Fibroblast of the aortic adventitia (primary cell): ENCODE measurements at places on chromosomes 11 and 22. TPM values are rescaled to one million over a fixed set of nuclear protein-coding genes. Genes with fewer than 3 reads are reported as not detected.

The IGLL1 gene
- total RNA-seq, result not detected in 2 replicates

GRCh38 chr11:2256293-2256913 lies 14.0 kb downstream of the ASCL2 start:
- no peak for DNase-seq

DNA sequence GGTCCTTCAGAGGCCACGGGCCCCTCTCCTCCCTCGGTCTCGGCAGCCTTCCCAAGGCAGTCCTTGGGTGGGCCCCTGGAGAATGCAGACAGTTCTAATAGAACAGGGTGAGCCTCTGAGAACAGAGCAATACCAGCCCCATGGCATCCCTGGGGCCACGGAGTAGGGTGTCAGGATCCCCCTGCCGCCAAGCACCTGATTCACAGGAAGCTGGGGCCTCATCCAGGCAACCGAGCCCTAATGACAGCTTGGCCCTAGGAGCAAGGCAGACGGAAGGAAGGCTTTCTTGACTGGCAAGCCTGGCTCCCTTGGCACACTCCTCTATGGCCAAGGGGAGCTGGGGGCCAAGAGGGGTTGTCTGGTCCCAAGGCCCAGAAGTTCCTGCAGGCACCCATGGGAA lies 15.2 kb downstream of the TXN2 start:
- no peak for DNase-seq

- no peak for DNase-seq
Measured at GRCh38 chr11:96815236-96815635, 425.4 kb downstream of the JRKL start.
